ENCODE measurements at places on chromosomes 3 and 15.

- no peak for DNase-seq
These were observed 122.7 kb downstream of the USP13 start for GRCh38 chr3:179775416-179776122.

DNA sequence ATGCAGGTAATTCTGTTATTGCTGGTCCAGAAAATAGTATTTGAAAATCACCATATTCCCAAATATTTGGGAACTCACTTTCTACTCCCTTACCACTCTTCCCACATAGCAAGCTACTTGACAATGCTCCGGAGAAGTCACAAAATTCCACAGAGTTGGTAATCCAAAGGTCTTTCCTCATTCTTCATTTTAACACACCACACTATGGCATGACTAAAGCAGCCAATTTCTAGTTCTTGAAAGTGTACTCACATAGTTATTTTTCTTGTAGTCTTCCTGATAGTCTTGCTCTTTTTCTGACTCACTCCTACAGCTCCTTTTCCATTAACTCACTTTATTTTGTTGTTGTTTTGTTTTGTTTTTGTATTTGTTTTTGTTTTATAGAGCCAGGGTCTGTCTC lies 67.2 kb downstream of the MYO9A start:
- no peak for DNase-seq

DNA sequence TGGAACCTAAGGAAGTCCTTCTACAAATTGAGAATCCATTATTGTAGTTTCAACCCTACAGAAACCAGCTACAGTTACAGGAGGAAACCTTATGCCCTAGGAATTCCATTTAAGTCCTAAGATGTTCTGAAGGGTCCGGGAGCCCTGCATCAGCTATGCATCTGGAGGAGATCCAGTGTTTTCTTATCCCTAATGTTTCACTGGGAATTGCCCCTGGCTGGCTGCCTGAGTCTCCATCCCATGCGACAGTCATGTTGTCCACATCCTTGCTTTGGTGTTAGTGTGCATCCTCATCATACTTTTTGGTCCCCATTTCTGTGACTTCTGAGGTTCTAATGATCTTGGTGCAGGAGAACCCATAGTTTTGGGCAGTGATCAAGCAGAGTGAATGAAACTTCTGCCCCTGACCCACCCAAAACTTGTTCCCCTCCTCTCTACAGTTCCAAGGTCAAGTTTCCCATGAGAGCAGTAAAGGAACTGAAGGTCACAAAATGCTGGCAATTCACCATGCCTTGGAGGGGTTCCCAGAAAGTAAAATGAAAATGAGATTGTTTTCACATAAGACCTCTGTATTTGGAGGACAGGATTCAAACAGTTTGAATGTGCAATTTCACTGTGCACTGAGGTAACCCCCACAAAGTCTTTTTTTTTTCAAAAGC lies 121.9 kb upstream of the PHLDB2 start:
- DNase-seq: no peak

DNA sequence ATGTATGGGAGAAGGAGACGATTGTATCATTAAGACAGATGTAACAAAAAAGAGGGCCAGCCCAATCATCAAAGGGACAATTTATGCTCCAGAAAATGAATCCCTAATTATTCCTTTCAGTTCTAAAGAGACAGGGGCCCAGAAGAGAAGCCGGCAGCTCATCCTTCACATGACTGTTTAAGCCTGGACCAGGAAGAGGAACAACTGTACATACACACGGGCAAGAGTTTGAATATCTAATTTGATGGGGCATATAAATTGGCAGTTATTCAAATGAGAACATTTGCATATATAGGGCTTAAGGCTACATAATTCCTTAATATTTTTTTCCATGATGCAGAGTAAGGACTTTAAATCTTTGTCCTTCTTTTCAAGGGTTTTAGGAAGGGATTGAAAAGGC lies 232.3 kb downstream of the TLE3 start:
- no peak for DNase-seq

GRCh38 chr3:136247436-136247835 lies 2.7 kb upstream of the PCCB start:
- no peak for DNase-seq

DNA sequence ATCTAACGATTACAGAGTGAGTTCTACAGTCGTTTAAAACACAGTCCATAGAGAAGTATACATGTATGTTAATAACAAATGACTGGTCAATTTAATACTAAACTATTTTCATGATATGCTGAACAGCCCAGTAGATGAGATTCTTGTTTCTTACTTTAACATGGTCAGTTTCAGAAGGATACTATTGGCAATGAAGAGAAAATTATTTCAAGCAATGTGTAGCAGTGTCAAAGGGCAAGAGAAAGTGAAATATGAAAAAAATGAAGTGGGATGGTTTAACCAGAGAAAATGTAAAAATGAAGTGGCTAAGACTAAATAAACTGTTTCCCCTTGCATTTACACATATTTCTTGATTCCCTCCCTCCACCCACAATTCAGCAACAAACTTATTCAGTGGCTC lies 192.1 kb upstream of the TTC14 start:
- DNase-seq: no peak

DNA sequence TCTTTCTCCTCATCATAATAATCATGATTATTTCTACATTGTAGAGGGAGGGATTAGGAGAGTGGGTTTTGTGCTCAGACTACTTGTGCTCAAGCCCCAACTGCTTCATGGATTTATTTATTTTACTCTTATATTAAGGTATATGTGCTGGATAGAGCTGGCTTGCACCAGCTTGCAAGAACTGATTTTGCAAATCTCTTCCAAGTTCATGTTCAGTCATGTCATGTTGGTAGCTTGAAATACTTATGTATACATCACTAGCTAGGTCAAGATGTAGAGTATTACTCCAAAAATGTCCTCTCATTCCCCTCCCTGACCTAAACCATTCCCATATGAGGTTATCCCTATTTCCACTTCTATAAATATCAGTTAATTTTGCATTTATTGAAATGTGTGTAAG lies 293.9 kb upstream of the RBMS3 start:
- DNase-seq: no peak

GRCh38 chr3:105369500-105370371 lies 3.0 kb downstream of the ALCAM start:
- DNase-seq: peak; percentile 54

DNA sequence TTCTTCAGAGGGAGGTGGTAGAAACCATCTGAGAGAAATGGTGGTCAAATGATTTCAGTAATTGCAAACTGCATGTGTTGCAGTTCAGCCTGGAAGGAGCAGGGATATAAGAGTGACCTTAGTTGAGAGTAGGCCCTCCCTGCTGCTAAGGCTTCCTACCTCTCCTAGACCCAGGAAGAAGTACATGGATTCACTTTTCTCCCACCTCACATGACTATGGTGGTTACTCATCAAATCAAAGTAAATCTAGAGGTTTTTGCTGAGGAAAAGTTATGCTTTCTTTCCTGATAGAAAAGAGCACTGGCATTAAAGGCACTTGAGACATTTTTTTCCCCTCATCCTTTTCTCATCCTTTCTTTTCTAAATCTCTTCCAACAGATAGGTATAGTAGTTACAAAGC lies 43.2 kb upstream of the LEKR1 start:
- no peak for DNase-seq

- no peak for DNase-seq
These were observed 100.2 kb upstream of the PTX3 start for GRCh38 chr3:157336252-157337009.

DNA sequence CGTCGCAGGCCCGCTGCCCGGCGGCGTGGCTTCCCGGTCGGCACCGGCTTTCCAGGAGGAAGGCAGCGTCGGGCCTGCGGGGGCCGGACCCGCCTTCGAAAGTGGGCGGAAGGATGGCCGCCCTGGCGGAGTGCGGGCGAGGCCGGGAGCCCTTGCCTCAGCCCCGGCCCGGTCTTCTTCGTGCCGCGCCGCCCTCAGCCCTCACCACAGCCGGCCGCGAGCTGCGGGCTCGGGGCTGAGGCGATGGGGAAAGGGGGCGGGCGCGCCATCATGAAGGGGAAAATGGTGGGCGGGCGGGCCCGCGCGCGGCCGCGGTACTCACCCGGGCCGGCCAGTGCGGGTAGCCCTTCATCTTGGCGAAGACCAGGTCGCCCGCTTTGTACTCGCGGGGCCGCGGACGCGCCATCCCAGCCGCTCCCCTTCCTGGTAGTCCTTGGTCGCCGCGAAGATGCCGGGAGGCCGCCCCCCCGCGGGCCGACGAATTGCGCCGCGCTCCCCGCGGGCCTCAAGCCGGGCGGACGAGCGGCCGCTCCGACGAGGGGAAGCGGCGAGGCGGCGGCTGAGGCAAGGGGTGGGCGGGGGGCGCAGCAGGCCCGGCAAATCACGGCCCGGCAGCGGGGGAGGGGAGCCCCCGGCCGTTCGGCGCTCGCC lies 489 bp downstream of the HDGFL3 start:
- DNase-seq: no peak

GRCh38 chr3:64555351-64555750 lies 132.4 kb downstream of the ADAMTS9 start:
- no peak for DNase-seq

DNA sequence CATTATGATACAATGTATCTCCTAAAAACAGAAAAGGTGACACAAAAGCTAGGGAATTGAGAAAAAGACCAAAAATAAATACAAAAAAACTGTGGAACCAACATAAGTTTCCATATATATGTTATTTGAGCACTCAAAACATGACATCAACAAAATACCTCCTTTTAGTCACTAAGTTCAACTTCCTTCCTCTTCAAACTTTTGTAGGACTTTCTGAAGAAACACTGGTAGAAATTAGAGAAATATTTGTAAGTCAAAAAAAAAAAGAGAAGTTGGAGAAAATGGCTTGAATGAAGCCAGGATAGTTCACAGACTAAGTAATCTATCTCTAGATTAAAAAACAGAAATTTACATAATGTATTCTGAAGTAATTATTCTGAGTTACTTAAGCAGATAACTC lies 208.4 kb upstream of the ALCAM start:
- no peak for DNase-seq

DNA sequence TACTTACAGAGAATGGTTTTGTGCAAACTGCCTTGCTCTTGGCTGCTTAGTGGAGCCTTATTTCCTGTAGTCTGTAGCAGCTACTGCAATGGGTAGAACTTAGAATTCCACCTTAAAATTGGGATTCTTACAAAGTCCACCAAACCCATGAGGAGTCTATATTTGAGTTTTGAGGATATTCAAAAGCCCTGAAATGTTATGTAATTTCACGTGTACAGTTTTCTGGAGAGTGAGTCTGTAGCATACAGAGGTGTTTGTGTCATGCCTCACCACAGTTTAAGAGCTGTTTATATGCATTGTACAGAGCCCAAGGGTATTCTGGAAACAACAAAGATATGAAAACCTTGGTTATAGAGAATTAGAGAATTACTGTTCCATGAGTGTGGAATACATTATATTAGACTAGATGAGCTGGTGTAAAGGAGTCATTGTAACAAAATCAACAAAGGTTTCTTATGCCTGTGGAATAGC lies 114.4 kb downstream of the MBNL1 start:
- no peak for DNase-seq

DNA sequence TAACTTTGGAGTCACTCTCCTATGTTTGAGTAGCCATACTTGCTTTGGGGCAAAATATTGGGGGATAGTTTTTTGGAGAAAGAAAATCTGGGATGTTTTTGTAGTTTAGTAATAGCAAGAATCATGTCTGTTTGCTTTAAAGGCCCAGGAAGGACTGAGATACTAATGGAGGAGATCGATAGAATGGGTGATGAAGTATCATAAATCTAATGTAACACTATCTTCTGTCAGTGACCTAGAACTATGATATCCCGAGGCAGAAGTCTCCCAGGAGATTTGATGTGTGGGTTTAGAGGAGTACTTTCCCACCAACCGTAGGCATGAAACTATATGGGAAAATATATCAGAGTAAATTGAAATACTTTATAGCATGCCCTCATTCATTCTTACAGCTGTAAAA lies 21.0 kb upstream of the NFKBIZ start:
- no peak for DNase-seq

GRCh38 chr3:20320489-20320888 lies 134.5 kb upstream of the SGO1 start:
- DNase-seq: no peak

- DNase-seq: no peak
These were observed 37.2 kb downstream of the SSUH2 start for GRCh38 chr3:8607234-8608040.

GRCh38 chr15:93451822-93452221 lies 362.8 kb upstream of the RGMA start:
- no peak for DNase-seq

DNA sequence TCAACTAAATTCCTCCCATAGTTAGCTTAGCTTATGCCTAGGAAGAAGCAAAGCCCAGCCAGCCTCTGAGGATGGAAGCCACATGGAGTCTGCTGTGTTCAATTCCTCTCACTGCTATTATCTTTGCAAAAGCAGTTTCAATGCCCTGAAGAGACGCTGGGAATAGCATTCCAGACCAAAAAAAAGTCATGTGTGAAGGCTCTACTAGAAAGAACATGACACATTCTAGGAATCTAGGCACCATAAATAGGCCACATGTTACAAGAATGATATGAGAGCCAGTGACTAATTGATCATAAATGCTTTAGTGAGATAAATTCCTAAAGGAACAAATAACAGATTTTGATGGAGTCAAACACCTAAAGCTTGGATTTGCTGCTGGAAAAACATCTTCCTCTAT lies 800.8 kb downstream of the TUSC7 start:
- DNase-seq: no peak

DNA sequence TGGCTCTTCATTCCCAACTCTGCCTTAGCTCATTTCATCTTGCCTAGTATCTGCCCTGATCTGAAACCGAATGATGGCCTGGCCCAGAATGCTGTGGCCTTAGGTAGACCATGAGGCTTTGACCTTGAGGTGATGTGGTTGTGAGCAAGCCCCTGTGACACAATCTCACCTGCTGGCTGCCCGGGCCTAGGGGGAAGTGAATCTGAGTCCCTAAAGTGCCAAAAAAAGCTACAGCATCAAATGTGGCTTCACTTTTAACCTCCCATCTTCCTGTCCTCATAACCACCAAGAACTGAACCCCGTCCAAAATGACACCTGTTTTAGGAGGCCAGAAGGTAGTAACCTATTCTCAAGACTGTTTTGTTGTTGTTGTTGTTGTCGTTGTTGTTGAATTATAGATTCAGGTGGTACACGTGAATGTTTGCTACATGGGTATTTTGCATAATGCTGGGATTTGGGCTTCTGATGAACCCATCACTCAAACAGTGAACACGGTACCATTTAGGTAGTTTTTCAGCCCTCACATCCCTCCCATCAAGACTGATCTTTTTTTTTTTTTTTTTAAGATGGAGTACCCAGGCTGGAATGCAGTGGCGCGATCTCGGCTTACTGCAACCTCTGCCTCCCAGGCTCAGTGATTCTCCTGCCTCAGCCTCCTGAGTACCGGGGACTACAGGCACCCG lies 54.6 kb downstream of the MCCC1 start:
- no peak for DNase-seq

- DNase-seq: no peak
These were observed 545.7 kb downstream of the NLGN1 start for GRCh38 chr3:173943264-173943663.

GRCh38 chr15:37221671-37222145 lies 121.4 kb upstream of the MEIS2 start:
- DNase-seq: no peak

Data from CD8-positive, alpha-beta memory T cell (primary cell).